SJSA1 (cell line): ENCODE measurements at places on chromosomes 6 and 20. TPM values are rescaled to one million over a fixed set of nuclear protein-coding genes. Genes with fewer than 3 reads are reported as not detected.

LMBRD1 gene
- total RNA-seq, result 9.3 and 16.4 TPM in 2 replicates

SIRPD gene
- total RNA-seq, result not detected in 2 replicates

RSPH3 gene
- 3.9 and 4.7 TPM in 2 replicates for total RNA-seq

GRCh38 chr6:33384581-33385020 is 7.0 kb upstream of the KIFC1 start:
- no peak overlapping the region for H3K27ac ChIP-seq
- H3K4me1 ChIP-seq, result no peaks in the 10 kb centered on the region
- no peaks in the 10 kb centered on the region for H3K27me3 ChIP-seq
- no peak overlapping the region for H3K4me3 ChIP-seq
- DNase-seq, result peak; percentile 26

DNA sequence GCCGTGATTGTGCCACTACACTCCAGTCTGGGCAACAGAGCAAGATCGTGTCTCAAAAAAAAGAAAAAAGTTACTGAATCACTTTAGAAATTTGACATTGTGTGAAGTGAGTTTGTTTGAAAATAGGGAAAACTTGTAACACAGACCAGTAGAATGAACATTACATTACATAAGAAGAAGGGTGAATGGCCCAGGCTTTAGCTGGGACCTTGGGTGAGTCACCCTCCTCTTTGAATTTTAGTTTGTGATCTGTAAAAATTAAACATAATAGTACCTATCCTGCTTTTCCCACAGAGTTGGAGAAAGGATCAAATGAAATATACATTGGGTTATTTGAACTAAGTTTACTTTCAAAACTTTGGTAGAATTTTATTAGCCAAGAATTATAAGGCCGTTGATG is 56.3 kb downstream of the KCNS1 start:
- H3K4me3 ChIP-seq, result no peak overlapping the region
- no peaks in the 10 kb centered on the region for H3K27me3 ChIP-seq
- no peaks in the 10 kb centered on the region for H3K36me3 ChIP-seq
- peak overlapping the region; percentile 69 for H3K27ac ChIP-seq

DNA sequence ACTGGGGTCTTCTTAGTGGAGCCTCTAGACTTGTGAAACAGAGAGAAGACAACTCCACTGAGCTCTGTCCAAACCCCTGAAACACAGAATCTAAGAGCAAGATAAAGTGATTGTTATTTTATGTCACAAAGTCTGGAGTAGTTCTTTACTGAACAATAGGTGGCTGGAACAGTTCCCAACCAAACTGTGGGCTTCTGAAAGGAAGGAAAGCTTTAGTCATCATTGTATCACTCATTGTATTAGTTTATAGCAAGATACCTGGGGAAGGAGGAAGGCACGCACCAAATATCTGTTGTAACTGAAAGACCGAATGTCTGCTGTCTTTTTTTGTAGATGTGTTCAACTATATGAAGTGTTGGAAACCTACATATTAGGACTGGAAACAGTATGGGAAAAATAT is 284.9 kb upstream of the TBX18 start:
- H3K4me1 ChIP-seq, result peaks cover 7% of the 10 kb centered on the region
- no peak overlapping the region for H3K4me3 ChIP-seq
- no peaks in the 10 kb centered on the region for H3K36me3 ChIP-seq
- no peak overlapping the region for H3K27ac ChIP-seq
- H3K27me3 ChIP-seq, result no peaks in the 10 kb centered on the region

- H3K36me3 ChIP-seq, result no peaks in the 10 kb centered on the region
- H3K27me3 ChIP-seq, result no peaks in the 10 kb centered on the region
- no peak overlapping the region for H3K4me3 ChIP-seq
- no peak overlapping the region for H3K27ac ChIP-seq
- DNase-seq, result no peak
Measured at GRCh38 chr6:136666041-136666440, 115.8 kb upstream of the MAP7 start.
